ENCODE measurements at places on chromosomes 7 and 10. TPM values are rescaled to one million over a fixed set of nuclear protein-coding genes. Genes with fewer than 3 reads are reported as not detected.

Gene C7orf57
- total RNA-seq: 0.39 TPM

Gene GRID2IP
- not detected for total RNA-seq

Gene SLC39A12
- total RNA-seq: not detected

Gene CNOT4
- total RNA-seq: 11.9 TPM

Gene LEP
- under 0.01 TPM for total RNA-seq

Gene PVRIG
- total RNA-seq: not detected

Gene GDF2
- total RNA-seq: not detected

Gene UTF1
- total RNA-seq: not detected

Gene NUTM2D
- total RNA-seq: 5.1 TPM

Gene NPSR1
- not detected for total RNA-seq

Gene BEND7
- total RNA-seq: 10.6 TPM

Gene ZNF679
- total RNA-seq: not detected

Gene ENKUR
- 1.1 TPM for total RNA-seq

Gene CREM
- 22.0 TPM for total RNA-seq

Gene MEIG1
- total RNA-seq: not detected

Gene RSPH10B2
- total RNA-seq: not detected

Gene UNCX
- total RNA-seq: not detected

Gene FOXP2
- 0.54 TPM for total RNA-seq

Gene GNGT1
- total RNA-seq: not detected

Gene ITPRIP
- total RNA-seq: 7.9 TPM

Gene RASA4B
- total RNA-seq: 0.65 TPM

Gene TRIM50
- not detected for total RNA-seq

Gene TNS3
- total RNA-seq: 124 TPM

Gene COL13A1
- total RNA-seq: not detected

Gene LRRC18
- not detected for total RNA-seq

Gene ELN
- total RNA-seq: 0.39 TPM

Gene ARMC3
- not detected for total RNA-seq

Gene SVOPL
- total RNA-seq: 2.4 TPM

Gene TAS2R5
- 2.6 TPM for total RNA-seq

Gene EEF1AKMT2
- total RNA-seq: 15.7 TPM

Gene MINDY4
- 4.0 TPM for total RNA-seq

Gene HECW1
- under 0.01 TPM for total RNA-seq

Gene IDI2
- not detected for total RNA-seq

Gene CPN1
- total RNA-seq: not detected

Gene CHST3
- total RNA-seq: 16.1 TPM

Gene TBX20
- 0.22 TPM for total RNA-seq

Gene LLCFC1
- total RNA-seq: not detected

Gene GPC2
- 3.1 TPM for total RNA-seq

Gene C10orf105
- total RNA-seq: not detected

Gene FRAT1
- total RNA-seq: 3.5 TPM

Gene GIMAP6
- total RNA-seq: not detected

Gene LRRTM3
- 7.9 TPM for total RNA-seq

Gene ZP3
- 4.7 TPM for total RNA-seq

Gene TCF7L2
- total RNA-seq: 3.9 TPM

All from placental epithelial cell (primary cell).